Stimulated activated CD4-positive, alpha-beta T cell treated with anti-CD3 and anti-CD28 coated beads, Interleukin-15, amount 100 ng/mL, for 1 hour (primary cell): ENCODE measurements at places on chromosomes 11 and 22.

GRCh38 chr11:69529001-69529400 is 47.5 kb downstream of the LINC01488 start:
- DNase-seq: no peak

GRCh38 chr11:71311928-71312510 is 59.6 kb upstream of the SHANK2 start:
- DNase-seq: no peak

DNA sequence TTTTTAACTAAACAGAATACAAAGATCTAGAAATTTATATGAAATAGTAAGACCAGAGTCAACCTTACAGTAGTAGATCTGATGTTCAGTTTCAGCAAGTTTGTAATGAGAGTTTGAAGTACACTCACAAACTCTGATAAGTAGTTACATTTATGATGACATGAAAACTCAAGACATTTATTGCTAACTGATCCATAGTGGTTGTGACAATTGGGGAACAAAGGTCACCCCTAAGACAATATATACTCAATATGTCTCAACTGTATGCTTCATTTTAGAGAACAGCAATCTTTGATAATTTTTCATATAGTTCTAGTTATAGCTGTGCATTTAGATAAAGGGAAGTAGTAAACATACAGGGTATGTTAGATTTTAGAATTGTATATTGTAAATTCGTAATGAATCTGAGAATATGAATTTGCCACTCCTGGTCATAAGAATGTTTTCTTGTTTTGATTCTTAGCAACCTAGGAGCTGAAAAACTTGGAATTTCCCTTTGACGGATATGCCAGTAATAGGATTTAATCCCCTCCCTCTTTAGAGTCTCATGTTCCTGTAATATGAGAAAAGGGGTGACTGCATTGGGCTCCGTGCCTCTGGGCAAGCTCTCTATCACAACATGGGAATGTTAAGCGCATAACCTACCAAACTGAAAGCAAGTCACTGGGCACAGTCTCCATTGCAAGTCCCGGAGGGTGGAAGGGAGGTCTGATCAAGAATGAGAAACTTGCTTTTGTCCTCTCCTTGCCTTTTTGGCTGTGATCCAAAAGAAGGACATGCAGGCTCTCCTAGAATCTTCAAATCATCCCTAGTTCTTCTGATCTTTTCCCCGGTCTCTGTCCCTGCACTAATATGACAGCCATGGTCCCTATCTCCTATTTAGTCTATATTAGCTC is 11.4 kb downstream of the OR10D3 start:
- no peak for DNase-seq

DNA sequence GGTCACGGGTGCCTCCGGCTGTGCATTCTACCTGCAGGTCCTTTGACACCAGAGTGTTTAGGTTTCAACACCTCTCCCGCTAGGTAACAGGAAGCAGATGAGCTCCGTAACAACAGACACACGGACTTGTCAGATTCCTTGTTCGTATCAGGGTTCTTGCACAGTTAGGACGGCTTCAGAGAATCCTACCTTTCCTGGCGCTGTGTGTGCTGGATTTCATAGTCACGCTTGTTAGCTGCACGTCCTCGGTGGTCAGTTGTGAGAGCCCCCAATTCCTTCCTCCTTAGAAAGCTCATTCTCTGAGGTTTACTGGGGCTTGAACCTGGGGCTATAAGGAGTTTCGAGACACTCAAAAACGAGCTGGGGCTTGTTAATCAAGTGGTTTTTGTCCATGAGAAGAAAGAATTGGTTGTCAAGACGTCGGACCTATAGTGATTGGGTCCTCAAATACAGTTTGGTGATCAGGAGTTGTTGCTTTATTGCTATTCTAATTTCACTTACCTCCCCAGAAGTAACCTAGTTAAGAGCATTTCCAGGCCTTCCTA is 664 bp downstream of the DDB2 start:
- DNase-seq: no peak

DNA sequence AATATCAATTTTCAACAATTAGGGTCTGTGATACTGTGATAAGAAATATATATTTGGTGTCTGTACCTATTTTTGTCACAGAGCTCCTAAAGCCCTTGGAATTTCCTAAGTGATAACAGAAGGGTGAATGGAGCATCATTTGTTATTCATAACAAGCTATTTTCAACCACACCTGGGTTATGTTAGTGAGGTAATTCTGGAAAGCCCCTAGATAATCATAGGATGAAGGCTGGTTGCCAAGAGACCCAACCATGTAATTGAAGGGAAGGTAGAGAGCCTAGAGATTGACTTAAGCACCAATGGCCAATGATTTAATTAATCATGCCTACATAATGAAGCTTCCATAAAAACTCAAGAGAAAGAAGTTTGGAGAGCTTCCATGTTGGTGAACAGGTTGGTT is 109.4 kb downstream of the KIF18A start:
- DNase-seq: no peak
